Mesothelial cell of epicardium (in vitro differentiated cells): ENCODE measurements at places on chromosomes 16 and 17. TPM values are rescaled to one million over a fixed set of nuclear protein-coding genes. Genes with fewer than 3 reads are reported as not detected.
A peak's percentile ranks its signal among the peaks of the same experiment; 100 is the strongest.

DNA sequence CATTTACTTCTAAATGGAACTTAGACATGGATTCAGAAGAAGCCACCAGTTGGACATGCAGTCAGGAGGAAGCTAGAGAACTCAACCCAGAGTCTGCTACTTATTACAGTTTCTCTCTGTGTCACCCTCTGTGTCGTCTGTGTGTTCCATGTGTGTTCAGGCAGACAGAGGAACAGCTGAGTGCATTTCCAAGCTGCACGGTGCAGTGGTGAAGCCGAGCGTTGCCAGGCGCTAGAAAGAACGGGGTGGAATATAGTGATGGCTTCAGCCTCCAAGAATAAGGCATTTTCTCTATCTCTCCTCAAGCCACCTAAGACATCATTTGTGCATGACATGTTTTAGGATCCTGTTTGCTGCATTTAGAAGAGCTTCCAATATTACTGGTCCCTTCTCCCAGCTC lies 101.1 kb upstream of the CCL2 start:
- DNase-seq = no peak

CNTROB gene
- 49.4 to 51.5 TPM (median 50.0 TPM) in 3 replicates for total RNA-seq

- DNase-seq = no peak
Observed at GRCh38 chr17:65268832-65269231, 131.7 kb downstream of the RGS9 start.

MSLN gene
- total RNA-seq = 5.0 to 5.8 TPM (median 5.7 TPM) in 3 replicates

DNA sequence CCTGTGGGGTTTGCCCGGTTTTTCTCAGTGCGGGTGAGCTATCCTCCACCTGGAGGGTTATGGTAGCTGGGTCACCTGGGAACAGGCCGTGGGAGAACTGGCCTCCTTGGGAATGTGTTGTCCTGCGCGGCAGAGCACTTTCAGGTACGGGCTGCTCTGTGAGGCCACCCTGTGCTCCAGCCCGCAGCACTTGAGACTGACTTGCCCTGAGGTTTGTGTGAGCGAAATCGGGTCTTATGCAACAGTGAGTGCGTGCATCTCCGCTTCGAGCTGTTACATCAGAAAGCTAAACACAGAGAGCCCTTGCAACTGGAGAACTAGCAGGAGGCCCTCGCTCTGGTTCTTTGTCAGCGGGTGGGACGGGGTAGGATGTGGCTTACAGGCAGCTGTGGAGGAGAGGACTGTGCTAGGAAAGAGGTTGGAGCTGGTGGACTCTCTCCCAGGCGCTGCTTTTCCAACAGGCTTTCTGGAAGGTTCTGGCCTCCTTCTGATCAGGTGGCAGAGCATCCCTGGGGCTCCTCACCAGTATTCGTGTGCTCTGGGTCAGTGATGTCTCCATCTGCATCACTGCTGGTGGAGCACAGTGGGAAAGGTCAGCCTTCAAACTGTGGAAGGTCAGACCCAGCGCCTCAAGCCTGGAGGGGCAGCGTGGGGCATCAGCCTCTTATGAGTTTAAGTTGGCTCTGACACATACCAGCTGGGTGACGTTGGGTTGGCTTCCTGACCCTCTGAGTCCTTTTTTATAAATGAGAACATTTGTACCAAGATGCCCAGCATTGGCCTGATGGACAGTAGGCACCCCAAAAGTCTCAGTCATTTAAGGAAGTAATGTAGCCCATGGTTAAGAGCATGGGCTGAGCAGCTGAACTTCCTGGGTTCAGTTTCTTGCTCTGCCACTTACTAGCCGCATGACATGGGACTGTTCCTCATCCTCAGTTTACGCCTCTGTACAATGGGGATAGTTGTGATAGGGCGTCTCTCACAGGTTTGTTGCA lies 76.3 kb downstream of the KSR1 start:
- DNase-seq = no peak

FBXW10B gene
- total RNA-seq = 0.99 to 1.5 TPM (median 1.3 TPM) in 3 replicates

GRCh38 chr16:62829607-62830006 lies 793.4 kb upstream of the CDH8 start:
- no peak for DNase-seq

DNA sequence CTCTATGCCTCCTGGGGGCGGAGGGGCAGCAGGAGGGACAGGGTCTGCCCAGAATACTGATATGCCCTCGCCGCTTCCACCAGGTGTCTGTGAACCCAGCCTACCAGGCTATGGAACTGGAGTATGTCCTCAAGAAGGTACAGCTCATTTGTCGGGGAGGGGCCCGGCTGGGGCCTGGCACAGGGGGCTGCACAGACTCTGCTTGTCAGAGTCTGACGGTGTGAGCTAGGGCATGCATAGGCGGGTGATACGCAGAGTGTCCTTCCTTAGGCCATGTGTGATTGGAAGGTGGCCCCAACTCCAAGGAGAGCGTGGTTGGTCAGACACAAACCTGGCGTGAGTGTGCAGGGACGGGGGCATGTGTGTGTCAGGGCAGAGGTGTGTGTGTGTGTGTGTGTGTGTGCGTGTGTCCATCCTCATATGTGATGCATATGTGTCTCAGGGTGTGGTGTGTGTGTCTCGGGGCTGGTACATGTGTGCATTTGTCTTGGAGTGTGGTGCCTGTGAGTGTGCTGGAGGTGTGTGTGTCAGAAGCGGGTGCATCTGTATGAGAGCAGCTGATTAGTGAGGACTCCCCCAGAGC lies 7.0 kb downstream of the CHAD start:
- no peak for DNase-seq

DNA sequence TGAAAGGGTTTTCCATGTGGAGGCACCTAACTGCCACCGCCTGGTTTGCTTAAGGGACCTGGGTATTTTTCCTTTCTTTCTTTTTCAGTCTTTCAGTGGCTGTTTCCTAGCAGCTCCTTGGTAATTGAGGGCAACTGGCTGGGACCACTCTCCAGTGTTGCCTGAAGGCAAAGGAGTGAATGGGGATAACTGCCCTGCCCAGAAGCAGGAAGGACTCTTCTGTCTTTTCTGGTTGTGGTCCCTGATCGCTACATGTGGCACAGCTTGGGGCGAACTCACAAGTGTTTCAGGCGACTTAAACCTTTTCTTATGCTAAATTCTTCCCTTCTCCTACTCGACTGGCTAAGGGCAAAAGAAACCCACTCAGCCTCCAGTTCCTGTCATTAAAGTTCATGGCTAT lies 10.1 kb upstream of the TMEM98 start:
- DNase-seq = no peak

- no peak for DNase-seq
Observed at GRCh38 chr16:3285131-3285530, 1.8 kb downstream of the ZNF263 start.

GRCh38 chr17:49437696-49438435 lies 23.2 kb upstream of the PHB1 start:
- DNase-seq = no peak

- DNase-seq = peak; percentile 92
Observed at GRCh38 chr16:2537451-2538379, at the start of gene PDPK1. Gene PDPK1, plus strand, starts transcription at chr16:2538021. Its CDS starts 92 bp downstream, at chr16:2538113.

RNF43 gene
- total RNA-seq = 38.7 to 40.3 TPM (median 39.0 TPM) in 3 replicates

- no peak for DNase-seq
Observed at GRCh38 chr17:588519-588918, 126.1 kb downstream of the VPS53 start.

DNA sequence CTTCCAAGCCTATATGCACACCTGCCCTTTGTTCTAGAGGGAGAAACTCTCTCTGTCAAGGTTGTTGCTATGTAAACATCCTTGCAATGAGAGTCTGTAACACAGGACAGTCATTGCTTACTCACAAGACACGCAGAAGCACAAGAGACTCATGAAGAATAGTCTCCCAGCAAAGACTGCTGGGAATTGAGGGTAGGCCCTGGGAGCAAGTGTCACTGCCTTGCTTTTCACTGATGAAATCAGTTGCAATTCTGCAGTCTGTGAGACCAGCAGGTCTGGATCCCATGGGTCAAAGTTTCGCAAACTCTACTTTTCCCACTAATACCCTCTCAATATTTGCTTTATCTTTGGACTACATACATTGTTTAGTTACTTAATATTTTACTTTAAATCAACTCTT lies 177.4 kb downstream of the FTO start:
- DNase-seq = no peak
